NCI-H524 treated with DMSO at 0.1 percent for 48 hours (cell line): ENCODE measurements at places on chromosomes 5 and 9.

- no peak for DNase-seq
Observed at GRCh38 chr5:128667751-128668150, 129.7 kb upstream of the FBN2 start.

DNA sequence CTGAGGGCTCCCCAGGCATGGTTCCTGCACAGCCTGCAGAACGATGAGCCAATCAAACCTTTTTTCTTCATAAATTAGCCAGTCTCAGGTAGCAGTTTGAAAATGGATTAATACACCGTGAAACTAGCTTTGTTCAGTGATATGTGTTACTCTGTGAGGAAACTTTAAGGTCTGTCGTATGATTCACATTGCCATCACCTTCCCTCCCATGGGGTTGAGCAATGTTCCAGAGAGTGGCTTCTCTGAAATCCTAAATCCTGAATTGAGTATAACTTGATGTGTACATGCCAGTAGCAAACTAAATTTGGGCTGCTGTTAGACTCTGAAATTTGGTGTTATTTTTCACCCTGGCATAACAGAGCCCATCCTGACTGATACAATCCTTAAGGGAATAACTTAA, 866.4 kb upstream of the C9orf72 start:
- DNase-seq = no peak

DNA sequence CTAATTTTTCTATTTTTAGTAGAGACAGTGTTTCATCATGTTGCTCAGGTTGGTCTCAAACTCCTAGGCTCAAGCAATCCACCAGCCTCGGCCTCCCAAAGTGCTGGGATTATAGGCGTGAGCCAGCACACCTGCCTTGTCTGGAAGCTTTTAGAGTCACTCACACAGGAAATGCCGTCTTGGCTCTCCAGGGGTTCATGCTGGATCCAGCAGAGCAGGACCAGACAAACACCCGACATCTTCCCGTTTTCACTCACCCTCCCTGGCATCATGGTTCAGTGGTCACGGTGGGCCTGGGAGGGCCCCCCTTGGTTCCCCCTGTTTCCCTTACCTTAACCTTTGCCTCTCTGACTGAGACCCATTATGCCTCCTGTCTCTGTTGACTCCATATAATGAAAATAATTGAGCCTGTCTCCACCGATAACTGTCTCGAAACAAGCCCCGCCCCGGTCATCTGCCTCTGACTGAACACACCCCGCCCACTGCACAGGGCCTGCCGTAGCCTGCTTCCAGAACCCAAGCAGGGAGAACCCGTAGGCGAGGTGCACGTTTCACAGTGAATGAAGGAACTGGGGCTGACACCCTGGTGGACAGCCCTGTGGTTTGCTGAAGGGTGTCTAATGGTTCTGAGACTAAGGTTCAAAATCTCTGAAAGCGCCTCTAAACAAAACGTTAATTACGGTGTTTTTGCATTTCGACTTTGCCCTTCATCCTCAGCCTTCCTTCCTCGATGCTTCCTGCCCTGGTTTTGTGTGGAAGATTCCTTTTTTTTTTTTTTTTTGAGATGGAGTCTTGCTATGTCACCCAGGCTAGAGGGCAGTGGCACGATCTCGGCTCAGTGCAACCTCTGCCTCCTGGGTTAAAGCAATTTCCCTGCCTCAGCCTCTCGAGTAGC, 39.7 kb upstream of the SPRY4 start:
- no peak for DNase-seq

DNA sequence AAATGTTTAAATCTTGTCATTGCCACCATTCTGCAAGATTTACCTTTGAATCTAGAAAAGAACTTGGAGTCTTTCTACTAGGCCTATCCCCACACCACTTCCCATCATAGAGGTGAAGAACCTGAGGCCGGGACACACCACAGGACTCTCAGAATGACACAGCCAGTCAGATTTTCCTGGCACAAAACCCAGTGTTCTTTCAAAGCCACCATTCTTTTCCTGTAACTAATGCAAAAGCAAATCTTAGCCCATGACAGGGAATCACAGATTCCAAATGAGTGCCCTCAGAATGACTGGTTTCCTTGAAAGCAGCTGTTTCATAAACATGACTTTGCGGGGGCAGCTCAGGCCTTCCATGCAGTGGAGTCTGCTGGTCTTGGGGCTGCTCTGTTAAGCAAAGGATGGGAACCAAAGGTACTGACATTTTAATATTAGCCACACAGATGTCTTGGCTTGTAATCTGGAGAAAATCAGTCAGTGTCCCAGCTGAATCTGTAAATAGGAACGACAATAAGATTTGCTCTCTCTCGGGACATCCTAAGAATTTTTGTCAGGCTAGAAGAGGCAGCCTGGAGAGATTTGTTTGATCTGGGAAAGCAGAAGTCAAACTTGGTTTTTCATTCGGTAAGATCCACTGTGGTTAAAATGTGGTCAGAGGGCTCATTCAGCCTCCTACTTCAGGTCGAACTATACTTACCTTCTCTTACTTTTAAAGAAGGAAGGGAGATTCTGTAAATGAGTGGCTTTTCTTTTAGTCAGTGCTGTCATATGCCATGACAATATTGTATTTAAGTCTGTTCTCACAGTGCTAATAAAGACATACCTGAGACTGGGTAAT, 115.1 kb downstream of the PALM2AKAP2 start:
- DNase-seq = no peak

- DNase-seq = no peak
Observed at GRCh38 chr9:112817860-112818203, 67.3 kb downstream of the SNX30 start.
